ENCODE measurements at places on chromosomes 12 and 14.

GRCh38 chr14:99262977-99263448, 9.0 kb downstream of the BCL11B start:
- no peak for DNase-seq

- no peak for DNase-seq
Measured at GRCh38 chr12:64561302-64562136, 48.8 kb upstream of the RASSF3 start.

DNA sequence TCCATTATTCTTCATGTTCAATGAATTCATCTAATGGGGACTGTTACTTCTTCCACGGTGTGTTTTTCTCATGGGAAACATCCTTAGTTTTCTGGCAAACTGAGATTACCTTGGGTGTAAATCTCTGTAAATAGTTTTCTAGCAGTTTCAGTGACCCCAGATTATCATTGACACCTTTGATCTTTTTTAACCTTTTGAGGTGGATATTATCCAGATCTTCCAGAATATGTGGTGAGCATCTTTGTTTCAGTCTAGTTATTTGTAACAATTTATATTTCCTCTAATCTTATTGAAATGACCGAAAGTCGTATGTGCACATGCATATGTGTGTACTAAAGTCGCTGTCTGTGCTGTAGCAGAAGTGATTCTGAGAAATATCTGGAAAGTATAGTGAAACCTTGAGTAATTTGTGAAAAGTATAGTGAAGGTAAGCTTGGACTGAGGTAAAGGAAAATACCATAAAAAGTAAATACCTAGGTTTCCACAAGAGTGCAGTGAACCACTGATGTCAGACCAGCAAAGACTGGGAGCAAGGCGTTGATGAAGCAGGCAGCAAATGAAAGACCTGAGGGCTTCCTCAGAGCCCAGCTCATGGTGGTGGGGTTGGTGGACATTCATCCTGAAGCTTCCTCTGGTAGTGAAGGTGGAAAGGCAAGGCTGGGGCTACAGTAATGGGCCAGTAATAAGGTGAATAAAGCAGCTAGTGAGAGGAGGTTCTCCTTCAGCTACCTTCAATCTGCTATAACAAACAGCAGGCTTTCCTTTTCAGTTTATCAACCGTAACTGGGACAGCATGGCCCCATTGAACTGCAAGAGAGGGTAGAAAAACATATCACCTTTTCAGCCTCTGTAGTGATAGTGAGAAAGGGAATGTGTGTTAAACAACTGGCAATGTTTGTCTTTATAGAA, 480.2 kb upstream of the FBXO33 start:
- DNase-seq = no peak

- no peak for DNase-seq
Measured at GRCh38 chr12:112904571-112904970, 2.2 kb upstream of the OAS1 start.

GRCh38 chr12:85531341-85531740, 251.3 kb downstream of the ALX1 start:
- no peak for DNase-seq

DNA sequence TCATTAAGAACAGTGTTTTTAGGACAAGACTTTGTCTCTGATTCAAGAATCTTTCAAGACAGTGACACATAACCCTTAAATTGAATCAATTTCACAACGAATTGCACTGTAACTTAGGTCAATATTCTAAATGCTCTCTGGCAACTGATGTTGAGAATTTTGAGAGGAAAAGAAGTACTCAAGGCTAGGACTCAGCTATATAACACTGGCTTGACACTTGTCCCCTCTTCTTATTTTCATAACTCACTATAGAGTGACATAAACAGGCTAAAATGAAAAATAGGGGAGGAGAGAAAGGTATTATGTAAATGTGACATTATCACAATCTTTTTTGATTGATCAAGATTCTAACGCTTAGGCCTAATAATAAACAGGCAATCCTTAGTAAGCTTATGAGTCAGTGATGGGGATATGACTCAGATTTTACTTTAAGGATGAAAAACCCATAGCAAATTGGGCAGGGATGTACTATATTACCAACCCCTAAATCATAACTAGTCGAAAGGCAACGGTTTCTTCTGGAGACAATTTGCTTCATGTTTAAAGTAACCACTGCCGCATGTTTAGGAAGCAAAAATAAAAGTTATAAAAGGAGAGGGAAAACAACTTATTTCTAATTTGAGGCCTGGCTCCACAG, 10.9 kb downstream of the BTG1 start:
- no peak for DNase-seq

DNA sequence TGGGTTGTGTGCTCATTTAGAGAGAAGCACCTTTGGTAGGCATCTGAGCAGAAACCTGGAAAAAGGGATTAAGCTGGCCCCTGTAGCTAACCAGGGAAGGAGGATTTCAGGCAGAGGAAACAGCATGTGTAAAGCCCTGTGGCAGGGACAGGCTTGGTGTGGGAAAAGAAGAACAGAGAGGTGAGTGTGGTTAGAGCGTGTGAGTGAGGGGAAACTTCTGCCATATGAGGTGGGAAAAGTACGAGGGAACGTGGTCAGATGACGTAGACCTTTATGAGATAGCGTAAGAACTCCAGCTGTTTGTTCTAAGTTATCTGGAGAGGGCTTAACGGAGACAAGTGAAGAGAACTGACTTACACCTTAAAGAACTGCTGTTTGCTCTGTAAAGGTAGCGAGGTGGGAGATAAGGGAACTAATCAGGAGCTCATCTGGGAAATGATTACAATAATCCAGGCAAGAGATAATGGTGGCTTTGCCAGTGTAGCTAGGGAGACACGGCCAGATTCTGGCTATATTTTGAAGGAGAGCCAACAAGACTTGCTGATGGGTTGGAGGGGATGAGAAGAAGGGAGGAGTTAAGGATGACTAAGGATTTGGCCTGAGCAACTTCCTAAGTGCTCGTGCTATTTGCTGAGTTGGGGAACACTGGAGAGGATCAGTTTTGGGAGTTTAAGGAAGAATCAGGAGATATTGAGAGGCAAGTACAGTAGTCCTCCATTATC, 234.0 kb downstream of the ETNK1 start:
- DNase-seq = no peak

- no peak for DNase-seq
Measured at GRCh38 chr14:61472011-61472672, 150.8 kb downstream of the PRKCH start.

DNA sequence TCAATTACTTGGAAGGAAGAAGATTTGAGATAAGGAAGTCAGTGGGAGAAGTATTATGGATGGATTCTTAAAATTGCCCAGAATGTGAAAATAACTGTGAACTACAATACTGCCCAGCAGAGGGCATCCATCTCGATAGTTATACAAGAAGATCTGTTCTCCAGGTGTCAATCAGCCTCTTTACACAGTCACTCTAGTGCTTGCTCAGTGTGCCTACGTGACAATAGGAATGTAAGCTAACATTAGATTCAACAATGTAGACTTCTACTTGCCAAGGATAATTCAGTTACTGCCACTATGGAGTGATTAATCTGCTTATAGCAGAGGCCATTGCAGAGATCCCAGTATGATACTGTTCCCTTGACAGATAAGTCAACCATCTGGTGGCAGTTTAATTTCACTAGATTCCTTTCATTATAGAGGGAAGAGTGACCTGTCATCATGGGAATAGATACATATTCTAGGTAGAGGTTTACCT, 10.6 kb upstream of the MAP4K5 start:
- DNase-seq = no peak

- no peak for DNase-seq
Measured at GRCh38 chr12:124603100-124603541, 35.7 kb upstream of the NCOR2 start.

GRCh38 chr12:46200551-46200950, 68.3 kb downstream of the SLC38A1 start:
- no peak for DNase-seq

- peak; percentile 4 for DNase-seq
Measured at GRCh38 chr14:77208291-77208978, 26.8 kb downstream of the TMEM63C start.

DNA sequence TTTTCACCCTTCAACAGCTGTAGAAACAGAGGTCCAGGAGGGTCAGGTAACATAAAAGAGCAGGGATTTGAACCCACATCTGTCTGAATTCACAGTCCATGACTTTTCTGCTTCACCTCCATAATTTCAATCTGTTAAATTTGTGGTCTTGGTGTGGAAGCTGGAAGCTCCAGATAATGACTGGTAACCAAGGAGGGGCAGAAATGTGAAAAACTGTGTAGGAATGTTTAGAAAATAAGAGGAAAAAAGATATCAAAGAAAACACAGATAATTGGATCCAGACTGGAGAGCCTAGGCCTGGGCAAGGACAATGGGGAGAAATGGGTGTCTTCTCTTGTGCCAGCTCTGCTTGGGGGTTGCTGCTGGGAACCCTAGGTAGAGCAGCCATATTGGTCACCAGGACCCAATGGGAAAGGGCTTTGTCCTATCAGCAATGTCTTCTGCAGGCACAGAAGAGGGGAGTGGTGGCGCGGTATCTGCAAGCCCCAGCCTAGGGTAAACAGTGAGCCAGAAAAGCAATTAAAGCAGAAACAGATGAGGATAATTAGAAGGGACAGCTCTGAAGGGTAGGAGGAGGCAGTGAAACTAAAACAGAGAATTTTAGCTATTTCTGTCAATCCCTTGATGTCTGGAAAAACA, 54.3 kb upstream of the CCDC91 start:
- no peak for DNase-seq

GRCh38 chr12:52203079-52203921, 11.5 kb upstream of the KRT80 start:
- DNase-seq = no peak

DNA sequence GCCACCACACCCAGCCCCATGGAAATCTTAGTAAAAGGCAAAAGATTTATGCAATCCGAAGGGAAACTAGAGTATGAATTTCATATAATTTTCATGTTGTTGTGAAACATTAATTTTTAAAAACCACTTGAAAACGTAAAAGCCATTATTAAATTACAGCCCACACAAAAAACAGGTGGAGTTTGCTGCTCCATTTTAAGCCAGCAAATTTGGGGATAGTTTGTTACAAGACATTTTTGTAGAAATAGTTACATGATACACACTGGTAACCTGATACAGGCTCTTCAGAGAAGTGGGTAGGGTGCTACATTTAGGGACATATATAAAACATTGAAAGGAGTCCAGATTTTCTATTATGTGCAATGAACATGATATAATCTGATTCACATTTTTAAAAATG, 17.6 kb downstream of the GNPTAB start:
- no peak for DNase-seq

DNA sequence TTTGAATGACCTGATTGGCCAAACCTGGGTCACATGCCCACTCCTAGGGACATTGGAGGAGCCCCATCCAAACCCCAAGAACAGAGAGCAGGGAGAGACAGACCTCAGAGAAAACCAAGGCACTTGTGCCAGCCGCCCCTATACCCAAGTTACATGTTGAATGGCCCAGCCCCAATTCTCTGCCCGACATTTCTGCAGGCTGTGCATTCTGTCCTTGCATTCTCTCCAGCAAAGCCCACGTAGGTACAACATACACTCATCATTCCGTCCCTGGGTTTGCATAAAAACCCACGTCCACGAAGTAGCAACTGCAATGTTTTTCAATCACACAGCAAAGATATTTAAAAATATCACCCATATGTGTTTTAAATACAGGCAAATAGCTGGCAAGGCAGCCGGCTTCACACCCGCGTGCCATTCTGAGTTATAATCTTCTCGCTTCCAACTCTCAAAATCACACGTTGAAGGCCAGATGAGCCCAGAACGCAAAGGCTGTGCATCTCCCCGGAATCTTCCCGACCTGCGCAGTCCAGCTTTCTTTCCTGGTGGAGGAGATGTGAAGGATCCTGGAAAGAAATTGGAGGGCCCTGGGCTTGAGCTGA, 91.7 kb upstream of the MYL2 start:
- no peak for DNase-seq
